ENCODE measurements at places on chromosomes 4 and X. TPM values are rescaled to one million over a fixed set of nuclear protein-coding genes. Genes with fewer than 3 reads are reported as not detected.

The TEX13B gene
- total RNA-seq, result not detected

- no peaks in the 10 kb centered on the region for H3K36me3 ChIP-seq
- no peak overlapping the region for H3K27ac ChIP-seq
These were observed 49.7 kb upstream of the KLHL8 start for GRCh38 chr4:87270144-87270543.

DNA sequence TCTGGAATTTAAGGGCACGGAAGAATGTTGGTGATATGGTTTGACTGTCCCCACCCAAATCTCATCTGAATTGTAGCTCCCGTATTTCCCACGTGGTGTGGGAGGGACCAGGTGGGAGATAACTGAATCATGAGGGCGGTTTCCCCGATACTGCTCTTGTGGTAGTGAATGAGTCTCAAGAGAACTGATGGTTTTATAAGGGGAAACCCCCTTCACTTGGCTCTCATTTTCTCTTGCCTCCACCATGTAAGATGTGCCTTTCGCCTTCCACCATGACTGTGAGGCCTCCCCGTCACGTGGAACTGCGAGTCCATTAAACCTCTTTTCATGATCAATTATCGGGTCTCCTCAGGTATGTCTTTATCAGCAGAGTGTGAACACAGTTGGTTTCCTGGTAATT is 25.6 kb upstream of the DHRSX start:
- no peak overlapping the region for H3K4me3 ChIP-seq
- no peak overlapping the region for H3K27ac ChIP-seq
- no peak for DNase-seq
- no peaks in the 10 kb centered on the region for H3K4me1 ChIP-seq

DNA sequence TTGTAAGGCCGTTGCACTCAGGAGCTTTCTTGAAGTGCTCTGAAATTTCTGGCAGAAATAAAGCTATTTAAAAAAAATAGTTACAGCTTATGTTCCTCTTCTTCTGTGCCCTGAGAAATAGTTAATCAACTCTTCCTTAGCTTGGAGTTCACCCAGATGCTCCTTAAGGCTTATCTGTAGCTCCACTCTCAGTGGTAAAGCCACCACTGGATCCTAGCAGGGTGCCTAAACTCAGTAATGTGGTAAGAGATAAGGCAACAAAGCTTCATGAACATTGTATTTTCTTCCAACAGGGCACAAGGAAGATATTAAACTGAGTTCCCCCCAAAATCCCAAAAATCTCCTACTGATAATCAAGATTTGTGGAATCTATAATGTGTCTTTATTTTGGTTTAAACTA is 299.5 kb downstream of the MAPK10 start:
- no peaks in the 10 kb centered on the region for H3K4me1 ChIP-seq
- DNase-seq, result no peak
- no peaks in the 10 kb centered on the region for H3K27me3 ChIP-seq
- H3K4me3 ChIP-seq, result no peak overlapping the region
- no peaks in the 10 kb centered on the region for H3K36me3 ChIP-seq

DNA sequence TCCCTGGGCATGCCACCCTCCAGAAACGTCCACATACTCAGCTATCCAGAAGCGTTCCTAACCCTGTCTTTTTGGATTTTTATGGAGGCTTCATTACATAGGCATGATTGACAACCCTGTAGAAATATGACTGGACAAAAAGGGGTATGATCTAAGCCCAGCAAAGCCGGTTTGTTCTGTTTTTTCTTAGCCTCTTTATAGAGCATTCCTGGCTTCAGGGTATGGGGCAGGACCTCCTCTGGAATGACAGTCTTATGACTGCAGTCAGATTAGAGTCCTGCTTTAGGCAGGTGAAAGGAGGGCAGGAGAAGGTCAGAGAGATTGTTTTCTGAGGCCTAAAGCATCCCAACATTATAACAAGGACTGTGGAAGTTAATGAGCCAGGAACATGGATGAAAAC is 137.4 kb downstream of the DCLK2 start:
- H3K27ac ChIP-seq, result no peak overlapping the region
- peaks cover 14% of the 10 kb centered on the region for H3K4me1 ChIP-seq
- no peak overlapping the region for H3K4me3 ChIP-seq
- no peak for DNase-seq
- no peaks in the 10 kb centered on the region for H3K27me3 ChIP-seq

Measured in thyroid gland (tissue), 4 donors.